Natural killer cell (primary cell): ENCODE measurements at places on chromosomes 5 and 9. TPM values are rescaled to one million over a fixed set of nuclear protein-coding genes. Genes with fewer than 3 reads are reported as not detected.

- H3K36me3 ChIP-seq, result no peaks in the 10 kb centered on the region
- DNase-seq, result no peak
- no peaks in the 10 kb centered on the region for H3K4me1 ChIP-seq
- no peak overlapping the region for H3K27ac ChIP-seq
Observed at GRCh38 chr5:17443333-17444130, 54.5 kb upstream of the TAF11L2 start.

DNA sequence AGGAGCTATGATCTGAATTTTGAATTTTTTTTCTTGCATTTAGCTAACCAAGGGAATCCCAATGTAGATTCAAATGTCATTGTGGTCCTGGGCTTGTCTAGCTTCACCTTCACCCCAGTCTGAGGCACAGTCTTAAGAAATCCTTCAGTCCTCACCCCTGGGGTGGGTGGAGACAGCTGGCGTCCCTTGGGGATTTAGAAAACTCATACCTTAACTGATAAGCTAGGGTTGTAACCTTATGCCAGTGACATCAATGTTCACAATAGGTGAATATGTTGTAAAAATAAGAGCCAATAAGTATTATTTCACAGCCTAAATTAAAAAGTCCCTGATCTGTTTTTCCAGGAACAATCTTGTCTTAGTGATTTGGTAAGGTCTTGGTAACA is 4.6 kb downstream of the ISOC1 start:
- H3K27ac ChIP-seq, result no peak overlapping the region
- no peaks in the 10 kb centered on the region for H3K36me3 ChIP-seq
- no peak for DNase-seq
- H3K4me3 ChIP-seq, result no peak overlapping the region
- H3K27me3 ChIP-seq, result no peaks in the 10 kb centered on the region

DNA sequence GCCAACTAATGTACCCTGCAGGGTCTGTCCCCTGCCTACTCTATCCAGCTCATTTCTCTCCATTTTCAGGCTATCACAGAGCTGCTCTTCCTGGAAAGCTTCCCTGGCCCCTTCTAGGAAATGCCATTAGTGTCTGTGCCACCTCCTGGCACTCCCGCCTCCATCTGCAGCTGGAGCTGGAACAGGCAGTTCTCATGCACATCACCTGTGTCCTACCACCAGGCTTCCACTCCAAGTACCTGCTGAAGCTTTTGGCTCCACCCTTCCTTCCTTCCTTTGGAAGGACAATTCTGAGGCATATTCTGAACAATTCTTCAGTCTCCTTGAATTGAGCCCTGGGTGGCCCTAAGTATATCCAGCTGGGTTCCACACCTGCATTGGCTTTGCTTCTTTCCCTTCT is 156.2 kb upstream of the ZNF618 start:
- no peak for DNase-seq
- no peaks in the 10 kb centered on the region for H3K4me1 ChIP-seq
- H3K4me3 ChIP-seq, result no peak overlapping the region
- H3K36me3 ChIP-seq, result no peaks in the 10 kb centered on the region
- H3K27ac ChIP-seq, result no peak overlapping the region
- H3K27me3 ChIP-seq, result no peaks in the 10 kb centered on the region

DNA sequence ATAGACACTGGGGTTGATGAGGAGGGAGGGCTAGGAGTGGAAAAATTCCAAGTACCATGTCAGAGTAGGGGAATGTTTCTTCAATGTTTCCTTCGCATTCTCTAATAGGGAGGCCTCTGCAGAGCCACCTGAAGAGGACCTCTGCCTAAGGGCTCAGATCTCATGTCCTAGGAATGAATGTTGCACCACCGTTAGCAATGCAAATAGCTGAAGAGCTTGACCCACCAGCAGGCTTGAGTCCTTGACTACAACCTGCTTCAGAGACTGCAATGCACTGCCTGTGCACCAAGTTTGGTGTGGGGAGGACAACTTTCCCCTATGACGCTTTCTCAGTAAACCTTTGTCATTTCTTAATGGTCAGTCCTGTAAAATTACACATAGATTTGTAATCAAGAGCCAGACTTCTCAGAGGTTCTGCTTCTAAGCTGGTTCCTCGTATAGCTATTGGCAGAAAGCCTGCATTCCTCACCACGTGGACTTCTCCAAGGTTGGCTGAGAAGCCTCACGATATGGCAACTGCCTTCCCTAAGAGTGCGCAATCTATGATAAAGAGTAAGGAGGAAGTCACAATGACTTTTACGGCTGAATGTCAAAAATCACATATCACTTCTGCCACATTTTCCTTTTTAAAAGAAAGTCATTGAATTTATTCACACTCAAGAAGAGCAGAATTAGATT is 600.7 kb upstream of the PTGER4 start:
- no peak overlapping the region for H3K4me3 ChIP-seq
- H3K27ac ChIP-seq, result no peak overlapping the region
- no peaks in the 10 kb centered on the region for H3K4me1 ChIP-seq

DNA sequence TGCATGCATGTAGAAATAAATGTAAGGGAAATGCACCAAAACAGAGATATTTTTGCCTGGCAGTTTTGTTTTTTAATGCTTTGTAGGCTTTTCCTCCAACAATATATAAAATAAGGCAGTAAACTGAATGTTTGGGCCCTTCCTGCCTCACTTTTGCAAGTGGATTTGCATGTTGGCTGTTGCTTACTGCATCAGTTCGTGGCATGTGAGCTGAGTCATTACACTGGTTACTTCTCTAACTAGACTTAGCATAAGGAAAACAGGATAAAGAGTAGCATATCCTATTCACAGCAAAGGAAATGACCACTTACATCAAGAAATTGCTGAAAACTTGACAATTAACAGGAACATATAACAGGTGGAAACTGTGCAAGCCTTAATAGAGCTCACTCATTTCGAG is 113.4 kb downstream of the TLE1 start:
- H3K27ac ChIP-seq, result no peak overlapping the region
- DNase-seq, result no peak
- no peak overlapping the region for H3K4me3 ChIP-seq

The TAF11L5 gene
- not detected for total RNA-seq

- H3K4me3 ChIP-seq, result no peak overlapping the region
- no peak overlapping the region for H3K27ac ChIP-seq
- no peaks in the 10 kb centered on the region for H3K27me3 ChIP-seq
- DNase-seq, result no peak
- no peaks in the 10 kb centered on the region for H3K36me3 ChIP-seq
- no peaks in the 10 kb centered on the region for H3K4me1 ChIP-seq
Observed at GRCh38 chr5:165157219-165157618, 1651.8 kb downstream of the MAT2B start.

The CDKN2B-AS1 gene
- 2.6 TPM for total RNA-seq
